Stimulated activated CD8-positive, alpha-beta memory T cell treated with anti-CD3 and anti-CD28 coated beads, Interleukin-15, amount 100 ng/mL, for 4 hours (primary cell): ENCODE measurements at places on chromosomes 12 and 14.

DNA sequence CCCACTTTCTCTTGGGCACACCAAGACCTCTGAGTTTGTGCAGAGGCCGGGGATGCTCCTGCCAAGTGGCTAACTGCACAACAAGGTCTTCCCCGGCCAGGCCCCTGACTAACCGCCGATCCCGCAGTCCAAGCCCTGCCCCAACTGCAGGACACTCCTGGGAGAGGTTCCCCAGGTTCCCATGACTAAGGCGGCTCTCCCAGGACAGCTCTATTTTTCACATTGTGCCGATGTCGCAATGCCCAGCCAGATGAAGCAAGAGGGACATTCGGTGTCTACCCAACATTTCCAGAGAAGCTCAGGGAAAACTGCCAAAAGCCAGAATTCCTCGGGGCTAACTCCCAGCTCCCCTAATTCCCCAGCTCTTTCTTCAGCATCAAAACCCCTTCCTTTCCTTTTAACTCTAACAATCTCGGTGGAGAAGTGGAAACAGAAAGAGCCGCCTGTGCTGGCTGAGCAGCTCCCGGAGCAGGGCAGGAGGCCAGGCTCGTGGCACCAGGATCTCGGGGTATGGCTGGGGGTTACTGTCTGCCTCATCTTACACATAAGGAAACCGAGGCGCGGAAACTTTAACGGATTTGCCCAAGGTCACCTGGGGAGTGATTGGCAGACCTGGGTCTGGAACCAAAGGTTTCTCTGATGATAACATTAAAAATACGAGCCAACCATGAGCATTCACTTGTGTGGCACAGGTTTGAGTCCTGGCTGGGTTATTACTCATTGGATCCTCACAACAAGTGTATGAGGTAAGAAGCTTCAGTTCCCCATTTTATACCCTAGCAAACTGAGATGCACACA, 318.2 kb downstream of the BCL11B start:
- DNase-seq, result no peak

GRCh38 chr12:24884911-24885310, 64.0 kb downstream of the BCAT1 start:
- DNase-seq, result no peak

DNA sequence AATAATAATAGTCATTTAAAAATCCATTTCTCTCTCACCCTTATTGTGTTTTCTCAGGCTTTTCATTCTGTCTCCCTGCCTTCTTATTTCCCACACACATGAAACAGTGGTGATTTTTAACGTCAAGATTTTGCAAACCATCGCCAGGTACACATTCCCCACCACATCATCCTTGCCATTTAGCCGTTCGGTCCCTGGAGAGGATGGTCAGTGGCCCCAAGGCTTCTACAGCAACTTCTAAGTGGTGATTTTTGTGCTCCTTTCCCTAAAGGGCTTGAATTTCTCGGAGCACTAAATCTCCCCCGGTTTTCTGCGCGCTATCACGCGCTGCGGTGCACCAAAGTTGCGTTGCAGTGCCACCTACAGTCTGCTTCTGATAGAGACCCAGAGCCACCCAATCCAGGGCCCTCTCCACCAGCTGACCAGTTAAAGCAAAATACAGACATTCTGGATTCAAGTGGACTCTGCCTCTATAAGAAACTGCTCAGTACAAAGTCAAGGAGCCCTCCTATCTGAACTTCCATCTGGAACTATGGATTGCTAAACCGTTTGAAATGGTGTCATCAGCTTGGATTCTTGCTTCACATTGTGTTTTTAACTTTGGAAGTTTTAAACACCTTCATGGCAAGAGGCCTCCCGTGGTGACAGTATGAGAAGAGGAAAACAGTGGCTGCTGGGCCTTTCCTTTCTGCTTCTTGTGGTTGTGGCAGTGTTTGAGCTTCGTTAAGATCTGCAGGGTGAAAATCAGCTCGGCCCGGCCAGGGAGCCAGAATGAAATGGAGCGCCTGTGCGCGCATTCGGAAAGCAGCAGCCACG, 234.0 kb downstream of the SPTSSA start:
- DNase-seq, result no peak

DNA sequence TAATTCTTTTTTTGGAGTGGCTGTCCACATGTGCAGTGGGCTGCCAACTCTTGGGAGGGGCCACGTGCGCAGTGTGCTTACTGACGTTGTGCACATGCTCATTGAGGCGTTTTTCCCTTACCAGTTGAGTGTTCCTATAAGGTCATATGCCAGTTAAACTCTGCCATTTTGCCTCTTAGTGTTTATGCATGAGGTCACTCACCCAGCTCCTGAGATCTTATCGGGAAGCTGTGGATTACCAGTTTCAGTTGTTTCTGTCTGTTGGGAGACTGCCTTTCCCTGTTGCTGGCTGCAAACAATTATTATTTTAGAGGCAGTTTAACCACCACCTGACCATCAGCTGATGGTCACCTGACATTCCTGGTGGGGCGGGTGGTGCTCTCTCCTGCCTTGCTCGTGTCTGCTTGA, 16.1 kb upstream of the KIF21A start:
- no peak for DNase-seq

DNA sequence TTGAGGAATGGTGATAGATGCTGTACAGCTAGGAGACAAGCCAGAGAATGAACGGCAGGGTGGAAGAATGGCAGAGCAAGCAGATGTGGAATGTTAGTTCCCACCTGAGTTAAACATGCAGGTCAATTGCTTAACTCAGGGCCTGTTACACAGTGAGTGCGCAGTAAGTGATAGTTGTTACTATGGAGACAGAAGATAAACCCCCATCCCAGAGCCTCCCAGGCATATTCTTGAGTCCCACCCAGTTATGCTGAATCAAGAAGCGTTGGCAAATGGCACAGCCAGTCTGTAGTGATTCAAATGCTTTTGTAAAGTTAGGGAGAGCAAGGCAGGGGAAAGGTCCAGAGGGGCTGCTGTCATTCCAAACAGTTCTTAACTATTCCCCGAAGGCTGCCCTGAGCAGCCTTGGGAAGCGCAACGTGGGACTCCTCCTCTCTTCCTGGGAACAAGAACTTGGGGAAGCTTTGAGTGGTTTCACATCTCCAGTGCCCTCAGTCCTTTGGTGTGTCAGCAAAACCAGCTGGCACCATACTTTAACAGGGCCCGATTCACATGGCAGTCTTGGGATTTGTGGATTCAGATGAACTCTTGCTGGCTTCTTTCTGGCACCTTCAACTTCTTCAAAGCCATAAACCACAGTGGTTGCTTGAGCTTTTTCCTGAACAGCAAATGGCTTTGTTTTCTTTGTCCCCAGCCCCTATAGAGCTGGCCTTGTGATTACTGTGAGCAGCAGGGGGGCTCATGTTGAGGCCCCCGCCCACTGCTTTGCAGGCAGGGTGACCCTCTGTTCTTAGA, 66.4 kb downstream of the PPM1A start:
- DNase-seq, result no peak

DNA sequence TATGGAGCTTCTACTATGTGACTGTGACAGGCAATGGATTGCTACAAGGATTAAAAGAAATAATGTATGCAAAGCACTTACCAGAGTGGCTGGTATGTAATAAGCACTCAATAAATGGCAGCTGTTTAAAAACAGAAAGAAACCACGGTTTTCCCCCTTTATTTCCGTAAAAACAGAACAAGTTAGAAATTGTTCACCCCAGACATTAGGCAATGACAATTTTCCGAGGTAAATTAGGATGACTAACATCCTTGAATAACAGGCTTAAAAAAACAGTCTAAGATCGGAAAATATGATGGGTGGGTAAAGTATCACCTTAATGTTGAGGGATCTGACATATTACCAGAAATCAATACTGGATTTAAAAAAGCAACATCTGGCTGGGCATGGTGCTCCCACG, 20.9 kb upstream of the CNIH1 start:
- DNase-seq, result no peak

DNA sequence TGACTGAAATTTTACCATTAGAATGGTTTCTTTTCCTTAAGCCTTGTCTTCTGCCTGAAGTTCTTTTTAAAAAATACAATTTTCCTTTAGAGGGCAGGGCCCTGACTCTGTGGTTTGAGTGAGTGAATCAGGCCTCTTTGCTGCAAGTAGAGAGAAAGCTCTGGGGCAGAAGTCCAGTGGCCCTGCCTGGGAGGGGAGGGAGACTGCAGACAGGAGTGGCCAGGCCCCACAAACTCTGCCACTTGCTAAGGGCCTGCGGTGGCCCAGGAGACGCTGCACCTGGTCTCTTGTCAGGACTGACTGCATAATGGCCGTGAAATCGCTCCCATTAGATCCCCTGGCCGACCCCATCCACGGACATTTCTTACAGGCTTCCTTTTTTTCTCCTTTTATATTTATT, 25.5 kb downstream of the TSPAN11 start:
- no peak for DNase-seq

- no peak for DNase-seq
These were observed 220.1 kb upstream of the C14orf180 start for GRCh38 chr14:104359301-104359968.

DNA sequence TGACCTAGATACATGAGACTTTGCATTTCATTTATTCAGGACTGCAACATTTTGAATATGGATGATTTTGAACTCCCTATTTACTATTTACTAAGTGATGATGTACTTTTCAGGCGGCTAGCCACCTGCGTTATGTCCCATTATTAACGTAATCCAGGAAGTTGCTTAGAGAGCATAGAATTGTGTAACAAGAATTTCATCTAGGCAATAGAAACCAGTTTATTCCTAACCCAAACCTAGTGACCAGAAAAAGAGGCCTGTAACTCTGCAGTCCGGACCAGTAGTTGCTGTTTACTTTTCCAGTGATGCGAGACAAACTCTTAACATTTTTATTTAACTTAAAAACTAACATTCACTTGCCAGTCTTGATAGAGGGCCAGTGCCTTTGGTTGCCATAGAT, 12.3 kb downstream of the NUDT4 start:
- DNase-seq, result no peak

DNA sequence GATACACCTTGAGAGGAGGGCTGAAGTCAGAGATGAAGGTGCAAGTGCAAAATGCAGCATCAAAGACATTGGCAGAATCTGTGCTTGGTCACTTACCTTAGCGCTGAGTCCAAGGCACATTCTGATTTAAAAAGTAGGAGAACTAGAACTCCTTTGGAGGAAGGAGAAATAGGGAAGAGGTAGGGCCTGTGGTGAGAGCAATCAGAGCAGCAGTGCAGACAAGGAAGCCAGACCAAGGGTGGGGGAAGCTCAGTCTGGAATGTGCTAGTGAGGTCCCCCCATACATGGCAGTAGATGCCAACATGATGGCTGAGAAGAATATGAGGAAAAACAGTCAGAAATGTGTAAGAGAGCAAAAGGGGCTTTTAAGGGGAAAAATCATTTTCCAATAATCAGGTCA, 206.5 kb downstream of the SSPN start:
- DNase-seq, result no peak
